Activated T-helper 1 cell treated with anti-CD3 and anti-CD28 coated beads, Interleukin-12 subunit alpha, Interleukin-12 subunit beta, Interleukin-2, Interleukin-4 antibody, amounts not matched to agents 30 ng/mL and 10 ng/mL and 1 ng/mL, durations not matched to agents 14 hours and 24 hours and 36 hours (primary cell): ENCODE measurements at places on chromosomes 4 and X.

DNA sequence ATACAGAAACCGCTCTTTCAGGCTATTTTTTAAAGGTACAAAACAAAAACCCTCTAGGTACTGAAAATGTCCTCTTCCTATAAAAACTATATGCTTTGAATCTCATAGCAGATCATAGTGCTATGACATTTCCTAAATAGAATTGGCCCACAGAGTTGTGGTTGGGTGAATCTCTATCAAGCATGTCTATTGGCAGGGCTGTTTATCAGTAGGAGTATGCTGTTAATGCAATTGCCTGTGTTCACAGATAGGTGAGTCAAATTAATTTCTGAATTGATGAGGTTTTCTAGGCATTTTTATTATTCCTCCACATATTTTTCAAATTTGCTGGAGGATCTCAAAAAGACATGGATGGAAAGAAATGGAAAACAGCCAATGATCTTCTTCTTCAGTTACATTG lies 73.9 kb downstream of the QRFPR start:
- DNase-seq = no peak

- no peak for DNase-seq
Measured at GRCh38 chr4:186570193-186570996, 15.0 kb upstream of the MTNR1A start.

DNA sequence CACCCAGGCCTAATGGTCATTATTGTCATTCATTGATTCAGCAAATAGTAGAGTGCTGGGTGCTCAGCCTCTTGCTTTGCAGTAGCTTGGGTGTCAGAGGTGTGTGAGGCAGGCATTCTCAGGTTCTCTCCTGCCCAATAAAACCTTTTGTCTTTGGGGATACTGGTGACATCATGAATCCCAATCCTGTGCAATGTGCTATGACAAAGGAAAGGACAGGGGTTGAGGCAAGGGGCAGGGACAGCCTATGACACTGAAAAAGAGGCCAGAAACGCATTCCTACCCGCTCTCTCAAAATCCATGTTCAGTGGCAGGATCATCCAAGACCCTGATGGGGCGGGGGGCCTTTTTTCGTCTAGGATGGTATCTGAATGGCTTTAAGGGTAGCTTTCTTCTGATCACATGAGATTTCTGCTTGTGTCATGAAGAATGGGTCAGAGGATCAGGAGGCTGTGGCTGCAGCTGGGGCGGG lies 1.5 kb upstream of the FAM193A start:
- DNase-seq = no peak

- DNase-seq = no peak
Measured at GRCh38 chr4:26821677-26822503, 38.8 kb upstream of the STIM2 start.

DNA sequence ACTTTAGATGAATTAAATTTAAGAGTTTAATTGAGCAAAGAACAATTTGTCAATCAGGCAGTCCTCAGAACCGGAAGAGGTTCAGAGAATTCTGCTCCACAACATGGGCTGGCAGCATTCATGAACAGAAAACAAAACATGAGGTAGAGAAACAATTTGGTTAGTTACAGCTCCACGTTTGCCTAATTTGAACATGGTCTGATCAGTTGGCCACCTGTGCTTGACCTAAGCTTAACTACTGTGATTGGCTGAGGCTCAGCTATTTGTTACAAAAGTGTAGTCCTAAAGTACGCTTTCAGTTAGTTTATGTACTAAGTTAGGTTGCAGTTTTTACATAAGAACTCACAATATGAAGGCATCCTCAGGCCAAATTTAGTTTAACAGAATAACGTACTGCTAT lies 258.6 kb downstream of the ADAM29 start:
- DNase-seq = no peak

GRCh38 chr4:52203351-52203750 lies 152.2 kb downstream of the SPATA18 start:
- no peak for DNase-seq

DNA sequence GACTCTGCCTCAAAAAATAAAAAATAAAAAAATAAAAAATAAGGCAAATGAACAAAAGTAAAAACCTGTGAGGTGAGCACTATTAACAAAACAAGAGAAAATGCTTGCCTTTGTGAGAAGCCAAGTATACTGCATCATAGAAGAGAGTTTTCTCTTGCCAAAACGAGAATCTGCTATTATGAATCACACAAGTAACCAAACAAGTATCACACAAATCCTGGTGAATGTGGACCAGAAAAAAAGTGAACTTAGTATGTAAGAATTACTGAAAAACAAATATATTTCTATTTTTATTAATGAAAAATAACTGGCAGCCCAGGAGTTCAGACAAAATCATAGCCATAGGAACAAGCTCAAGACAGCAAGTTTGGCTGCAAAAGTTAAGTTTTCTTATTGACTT lies 193.5 kb downstream of the PDGFC start:
- no peak for DNase-seq

GRCh38 chr4:89000844-89001360 lies 56.1 kb downstream of the FAM13A start:
- DNase-seq = no peak
